ENCODE measurements at places on chromosomes 1 and 21.

DNA sequence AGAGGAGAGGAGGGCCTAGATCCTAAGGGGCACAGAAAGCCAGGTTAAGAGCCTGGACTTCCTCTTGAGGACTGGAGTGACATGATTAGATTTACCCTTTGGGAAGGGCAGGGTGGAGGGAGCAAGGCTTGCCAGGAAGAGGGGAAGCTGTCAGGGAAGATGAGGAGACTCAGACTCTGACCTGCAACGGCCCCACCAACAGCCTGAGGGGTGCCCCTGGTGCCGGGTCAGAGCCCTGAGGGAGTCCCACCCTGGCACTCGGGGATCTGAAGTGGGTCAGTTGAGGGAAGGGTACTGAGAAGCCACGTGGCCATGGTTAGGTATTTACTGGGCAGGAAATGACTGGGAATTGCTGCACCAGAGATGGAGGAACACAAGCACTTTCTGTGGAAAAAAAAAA, 9.8 kb downstream of the ECE1 start:
- no peak for DNase-seq

GRCh38 chr1:43282220-43283195, 2.9 kb downstream of the C1orf210 start:
- DNase-seq = no peak

- no peak for DNase-seq
Measured at GRCh38 chr1:64651841-64652240, 93.0 kb upstream of the RAVER2 start.

DNA sequence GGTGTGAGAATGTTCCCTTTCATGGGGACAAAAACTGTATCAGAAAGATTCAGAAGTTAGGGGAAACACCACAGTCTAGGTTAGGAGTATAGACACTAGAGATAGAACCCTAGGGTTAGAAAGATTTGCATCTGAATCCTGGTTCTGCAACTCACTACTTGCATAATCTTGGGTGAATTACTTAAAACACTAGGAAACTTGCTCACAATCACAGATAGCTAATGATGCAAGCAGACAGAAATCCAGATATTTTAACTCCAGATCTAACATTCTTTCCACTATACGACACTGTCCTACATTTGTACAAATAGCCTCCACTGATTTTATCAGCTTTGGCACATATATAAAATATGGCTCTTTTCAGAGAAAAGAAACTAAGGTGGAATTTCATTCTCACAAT, 30.8 kb upstream of the GLIS1 start:
- no peak for DNase-seq

- peak; percentile 30 for DNase-seq
Measured at GRCh38 chr1:228734881-228735801, at the start of gene RHOU. RHOU (plus strand) TSS chr1:228735479; CDS start chr1:228735743, 264 bp downstream.

DNA sequence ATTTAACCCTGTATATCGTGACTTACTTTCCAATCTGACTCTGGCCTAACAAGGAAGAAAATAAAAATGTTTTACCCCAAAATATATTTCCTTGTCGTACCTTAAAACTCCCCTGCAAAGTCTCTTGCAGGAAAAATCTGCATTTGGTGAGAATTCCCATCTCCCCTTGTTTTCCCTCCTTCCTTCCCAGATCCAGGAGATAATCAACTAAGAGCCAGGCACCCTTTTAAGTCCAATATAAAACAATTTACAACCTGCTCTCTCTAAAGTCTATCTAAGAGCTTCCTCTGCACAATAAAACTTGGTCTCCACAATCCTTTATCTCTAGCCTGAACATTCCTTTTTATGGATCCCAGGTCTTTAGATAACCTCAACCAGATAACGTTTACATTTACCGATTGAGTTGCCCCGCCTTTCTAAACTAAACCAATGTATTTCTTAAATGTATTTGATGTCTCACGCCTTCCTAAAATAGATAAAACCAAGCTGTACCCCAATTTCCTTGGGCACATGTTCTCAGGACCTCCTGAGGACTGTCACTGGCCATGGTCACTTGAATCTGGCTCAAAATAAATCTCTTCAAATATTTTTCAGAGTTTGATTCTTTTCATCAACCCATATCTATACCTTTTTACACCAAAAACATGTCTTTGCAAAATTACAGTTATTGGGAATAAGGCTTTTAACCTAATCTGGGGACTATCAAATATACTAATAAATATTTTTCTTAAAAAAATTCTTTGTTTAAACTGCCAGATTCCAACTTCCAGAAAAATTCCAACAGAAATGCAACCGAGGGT, 993 bp downstream of the DDX59 start:
- DNase-seq = no peak

- no peak for DNase-seq
Measured at GRCh38 chr1:178345238-178345637, 151.5 kb downstream of the CLEC20A start.

GRCh38 chr21:45698493-45699184, 55.1 kb downstream of the PCBP3 start:
- peak; percentile 67 for DNase-seq

DNA sequence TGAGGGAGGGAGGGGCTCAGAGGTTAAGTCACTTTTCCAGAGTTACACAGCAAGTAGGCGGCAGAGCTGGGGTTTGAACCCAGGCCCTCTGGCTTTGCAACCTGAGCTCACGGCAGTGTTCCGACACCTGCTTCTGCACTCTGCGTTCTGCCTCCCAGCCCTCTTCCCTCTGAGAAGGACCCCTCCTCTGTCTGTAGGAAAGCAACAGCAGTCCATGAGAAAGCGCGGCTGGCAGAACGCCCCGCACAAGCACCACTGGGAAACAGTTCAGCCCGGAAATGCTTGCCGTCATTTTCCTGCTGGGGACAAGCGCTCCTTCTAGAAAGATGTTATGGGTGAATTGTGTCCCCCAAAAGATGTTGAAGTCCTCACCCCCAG, 241.1 kb downstream of the NPHP4 start:
- DNase-seq = no peak

DNA sequence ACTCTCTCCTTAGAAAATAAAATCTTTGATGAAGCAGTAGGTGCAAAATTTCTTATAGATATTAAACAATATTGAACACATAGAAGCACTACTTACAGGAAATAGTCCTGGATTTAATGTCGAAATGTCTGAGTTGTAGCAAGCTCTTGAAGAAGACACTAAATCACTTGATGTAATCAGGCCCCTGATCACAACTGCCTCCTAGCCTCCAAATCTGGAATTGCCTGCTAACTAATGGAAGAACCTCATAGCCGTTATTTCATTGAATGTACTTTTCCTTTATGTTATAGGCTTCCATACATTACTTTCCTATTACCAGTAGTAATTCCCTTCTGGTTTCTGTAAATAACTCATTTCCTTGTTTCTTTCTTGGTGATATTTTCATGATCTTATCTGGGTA, 675.7 kb upstream of the CHRM3 start:
- no peak for DNase-seq

DNA sequence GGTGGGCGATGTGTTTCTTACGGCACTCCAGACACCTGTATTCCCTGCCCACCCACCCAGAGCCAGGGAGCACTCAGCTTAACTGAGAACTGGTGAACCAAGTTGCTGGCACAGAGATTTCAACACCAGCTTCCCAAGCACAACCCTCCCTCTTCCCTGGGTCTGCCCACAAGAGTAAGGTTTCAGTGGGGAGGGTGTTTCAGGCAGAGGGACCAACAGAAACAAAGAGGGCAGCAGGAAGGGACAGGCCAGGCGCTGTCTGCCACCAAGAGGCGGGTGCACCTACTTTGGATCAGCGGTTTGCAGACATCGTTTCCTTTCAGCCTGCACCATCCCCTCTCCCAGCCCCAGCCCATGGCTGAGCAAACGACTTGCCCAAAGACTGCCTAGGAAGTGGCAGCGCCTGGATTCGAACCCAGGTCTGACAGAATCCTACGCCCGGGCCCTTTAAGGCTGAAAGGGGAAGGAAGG, 21.9 kb upstream of the ALDH4A1 start:
- no peak for DNase-seq

- no peak for DNase-seq
Measured at GRCh38 chr21:33070998-33071769, 1.2 kb downstream of the OLIG1 start.

DNA sequence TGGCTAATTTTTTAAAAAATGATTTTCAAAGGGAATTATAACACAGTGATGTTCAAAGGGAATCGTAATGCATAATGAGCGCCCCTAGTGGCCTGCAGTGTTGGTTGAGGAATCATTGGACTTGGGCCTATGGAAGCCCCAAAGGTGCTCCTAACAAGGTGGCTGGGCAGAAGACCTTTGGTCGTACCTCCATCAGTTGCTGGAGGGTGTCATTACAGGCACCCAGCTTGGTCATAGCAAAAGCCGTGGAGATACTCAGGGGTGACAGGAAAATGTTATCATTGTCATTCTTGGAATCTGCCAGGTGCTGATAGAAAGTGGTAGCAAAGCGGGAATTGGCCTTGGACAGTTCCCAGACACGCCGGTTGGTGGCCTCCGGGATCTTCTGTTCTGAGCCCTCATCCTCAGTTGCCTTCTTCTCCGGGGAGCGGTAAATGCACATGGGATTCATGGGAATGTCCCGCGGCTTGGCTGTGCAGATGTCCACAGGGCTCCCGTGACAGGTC, 2.7 kb downstream of the SERPINC1 start:
- peak; percentile 39 for DNase-seq

- no peak for DNase-seq
Measured at GRCh38 chr1:69814926-69815325, 247.2 kb downstream of the LRRC7 start.

- DNase-seq = no peak
Measured at GRCh38 chr1:28439320-28439719, 66.5 kb upstream of the RCC1 start.

- no peak for DNase-seq
Measured at GRCh38 chr1:160883581-160884513, 1.1 kb downstream of the ITLN1 start.

DNA sequence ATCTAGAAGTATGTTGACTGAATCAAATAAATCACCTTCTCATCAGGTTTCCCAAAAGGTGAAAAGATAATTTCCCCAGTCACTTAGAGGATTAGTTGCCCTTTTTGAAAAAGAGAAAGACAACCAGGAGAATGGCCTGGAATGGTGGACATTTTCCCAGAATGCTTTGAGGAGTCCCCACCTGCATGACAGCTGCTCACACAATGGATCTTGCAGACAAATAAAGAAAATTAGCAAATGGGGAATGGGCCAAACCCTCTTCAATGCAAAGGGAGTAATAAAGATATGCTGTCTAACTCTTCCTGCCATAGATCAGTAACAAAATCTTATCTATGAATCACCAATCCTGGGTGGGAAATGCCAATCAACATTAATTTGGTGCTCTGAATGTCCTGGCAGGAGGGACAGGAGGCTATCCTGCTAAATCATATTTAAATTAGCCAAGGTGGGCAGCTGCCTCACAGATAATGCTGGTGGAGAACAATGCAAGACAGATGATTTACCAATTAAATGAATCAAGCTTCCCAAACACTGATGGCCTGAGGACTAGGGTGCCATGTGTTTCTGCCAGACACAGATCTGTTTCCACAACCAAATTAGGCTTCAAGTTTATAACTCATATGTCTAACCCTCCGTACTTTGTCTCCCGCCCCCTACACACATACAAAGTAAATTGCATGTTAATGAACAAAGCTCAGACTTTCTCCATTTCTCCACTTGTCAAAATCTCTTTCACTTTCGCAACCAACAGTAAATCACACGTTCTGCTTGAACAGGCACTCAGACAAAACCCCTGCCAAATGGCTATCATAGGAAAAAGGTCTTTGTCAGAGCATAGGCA, 488.0 kb upstream of the PLXNA2 start:
- DNase-seq = no peak

DNA sequence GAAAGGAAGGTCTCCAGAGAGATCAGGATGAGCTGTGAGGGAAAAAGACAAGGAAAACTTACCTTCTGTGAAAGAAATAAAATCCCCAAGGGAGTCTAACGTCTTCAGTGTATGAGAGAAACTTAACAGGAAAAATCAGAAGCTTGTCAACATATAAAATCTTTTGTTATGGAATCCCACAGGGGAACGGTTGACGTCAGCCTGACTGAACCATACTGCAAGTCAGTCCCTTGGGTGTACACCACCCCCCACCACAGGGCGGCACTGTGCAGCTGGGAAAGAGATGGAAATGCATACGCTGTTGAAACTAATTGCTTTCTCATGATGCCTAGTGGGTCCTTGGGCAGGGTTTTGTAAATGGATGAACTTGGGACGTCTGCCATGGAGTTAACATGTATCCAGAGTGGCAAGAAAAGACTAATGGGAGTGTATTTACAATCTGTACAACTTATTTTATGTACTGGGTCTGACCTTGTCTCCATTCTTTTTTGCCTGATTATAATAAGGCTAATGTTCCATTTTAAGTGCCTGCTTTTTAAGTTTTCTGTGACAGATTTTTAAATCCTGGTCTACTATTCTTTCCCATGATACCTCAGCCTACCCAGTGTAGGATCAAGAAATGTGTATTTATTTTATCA, 22.7 kb downstream of the UTP25 start:
- peak; percentile 87 for DNase-seq

DNA sequence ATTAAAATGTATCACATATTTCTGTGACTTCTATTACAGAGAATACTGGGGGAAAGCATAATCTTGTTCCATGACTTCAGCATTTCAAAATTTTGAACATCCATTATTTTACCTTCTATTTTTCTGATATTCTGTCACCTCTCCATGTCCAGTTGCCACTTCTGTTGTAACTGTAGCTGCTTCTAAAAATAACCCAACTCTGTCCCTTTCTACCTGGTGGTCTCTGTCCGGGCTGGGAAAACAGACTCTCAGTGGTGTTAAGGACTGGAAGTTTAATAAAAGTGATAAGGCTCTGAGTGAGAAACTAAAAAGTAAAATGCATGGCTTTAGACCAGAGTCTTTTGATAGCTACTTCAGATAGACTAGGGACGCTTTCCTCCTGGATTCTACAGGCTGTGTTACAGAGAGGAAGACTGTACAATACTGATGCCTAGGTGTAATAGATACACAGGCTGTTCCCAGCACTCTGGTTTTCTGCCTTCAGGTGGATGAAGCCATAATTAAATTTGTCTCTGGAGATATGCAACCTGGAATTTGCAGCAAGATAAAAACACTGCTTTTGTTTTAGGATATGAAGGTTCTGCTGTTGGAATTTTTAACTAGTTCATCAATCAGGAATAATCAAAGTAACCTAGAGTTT, 42.1 kb upstream of the SEC16B start:
- no peak for DNase-seq

DNA sequence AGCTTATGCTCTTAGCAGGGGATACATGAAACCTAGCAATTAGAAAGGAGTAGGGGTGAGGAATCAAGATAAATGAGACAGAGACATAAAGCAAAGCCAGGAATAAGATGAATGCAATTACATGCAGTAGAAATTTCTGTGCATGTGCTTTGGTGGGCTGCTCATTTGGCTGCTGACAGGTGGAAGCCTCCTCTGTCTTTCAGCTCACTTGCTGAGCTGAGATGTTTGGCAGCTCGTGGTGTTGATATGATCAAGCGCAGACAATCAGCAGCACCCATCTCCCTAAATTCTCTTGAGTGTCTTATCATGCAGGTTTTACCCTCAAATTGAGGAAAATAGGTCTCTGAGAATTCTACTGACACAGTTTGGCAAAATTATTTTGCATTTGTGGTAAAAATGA, 108.3 kb upstream of the CD34 start:
- no peak for DNase-seq
